ENCODE measurements at places on chromosomes 7 and 10.

DNA sequence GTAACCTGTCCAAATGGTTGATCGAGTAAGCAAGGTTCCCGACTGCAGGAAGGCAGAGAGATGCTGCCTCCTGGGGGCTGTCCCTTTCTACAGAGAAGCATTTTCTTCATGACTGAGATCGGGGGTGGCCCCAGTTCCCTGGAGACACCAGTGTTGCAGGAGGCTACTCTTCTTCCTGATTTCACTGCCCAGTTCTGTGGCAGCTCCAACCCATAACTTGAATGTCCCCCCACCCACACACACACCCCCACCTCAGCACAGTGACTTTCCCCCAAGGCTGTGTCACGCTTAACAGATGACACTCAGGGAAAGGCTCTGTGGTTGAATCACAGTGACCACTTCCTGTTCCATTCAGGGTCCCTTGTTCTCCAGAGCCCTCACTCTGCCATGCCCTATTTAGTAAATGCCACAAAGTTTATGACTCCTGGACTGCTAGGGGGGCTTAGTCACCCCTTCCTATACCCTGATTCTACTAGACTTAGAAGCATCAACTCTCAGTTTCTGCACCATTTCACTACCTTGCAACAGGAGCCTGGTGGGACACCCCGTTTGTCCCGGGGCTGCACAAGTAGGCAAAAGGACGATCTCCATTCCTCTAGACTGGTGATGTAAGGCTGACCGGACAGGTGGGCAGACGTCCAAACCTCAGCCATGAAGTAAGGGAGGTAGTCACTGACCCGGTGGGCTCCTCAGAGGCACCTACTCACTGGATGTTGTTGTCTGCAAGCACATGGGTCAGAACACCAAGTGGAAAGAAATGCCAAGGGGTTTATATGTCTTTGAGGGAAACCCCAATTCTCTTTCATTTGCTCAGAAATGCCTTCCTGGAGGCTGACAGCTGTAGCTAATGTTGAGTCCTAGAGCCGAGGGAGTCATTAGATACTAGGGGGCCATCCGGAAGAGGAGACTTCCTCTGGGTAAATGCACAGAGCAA is 31.3 kb upstream of the SMC3 start:
- peak; percentile 68 for DNase-seq

DNA sequence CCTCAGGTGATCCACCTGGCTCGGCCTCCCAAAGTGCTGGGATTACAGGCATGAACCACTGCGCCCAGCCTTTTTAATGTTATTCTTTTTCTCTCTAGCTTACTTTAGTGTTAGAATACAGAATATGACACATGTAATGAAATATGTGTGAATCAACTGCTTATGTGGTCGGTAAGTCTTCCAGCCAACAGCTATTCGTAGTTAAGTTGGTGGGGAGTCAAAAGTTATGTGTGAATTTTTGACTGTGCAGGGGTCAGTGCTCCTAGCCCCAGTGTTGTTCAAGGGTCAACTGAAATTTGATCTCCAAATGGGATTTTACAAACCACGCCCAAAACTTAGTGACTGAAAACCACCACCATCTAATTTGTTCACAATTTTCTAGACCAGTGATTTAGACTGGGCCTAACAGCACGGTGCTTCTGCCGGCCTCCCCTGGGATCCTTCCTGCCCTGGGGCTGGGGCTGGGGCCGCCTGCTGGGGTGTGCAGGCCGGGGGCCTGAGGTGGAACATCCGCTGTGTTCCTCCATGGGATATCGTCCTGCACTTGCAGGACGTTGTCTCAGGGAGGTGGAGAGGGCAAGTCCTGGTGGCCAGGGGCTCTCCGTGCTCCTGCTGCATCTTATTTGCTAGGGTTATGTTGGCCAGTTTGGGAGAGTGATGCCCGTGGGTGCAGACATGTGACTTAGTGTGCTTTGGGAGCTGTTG is 24.5 kb upstream of the GRB10 start:
- no peak for DNase-seq

DNA sequence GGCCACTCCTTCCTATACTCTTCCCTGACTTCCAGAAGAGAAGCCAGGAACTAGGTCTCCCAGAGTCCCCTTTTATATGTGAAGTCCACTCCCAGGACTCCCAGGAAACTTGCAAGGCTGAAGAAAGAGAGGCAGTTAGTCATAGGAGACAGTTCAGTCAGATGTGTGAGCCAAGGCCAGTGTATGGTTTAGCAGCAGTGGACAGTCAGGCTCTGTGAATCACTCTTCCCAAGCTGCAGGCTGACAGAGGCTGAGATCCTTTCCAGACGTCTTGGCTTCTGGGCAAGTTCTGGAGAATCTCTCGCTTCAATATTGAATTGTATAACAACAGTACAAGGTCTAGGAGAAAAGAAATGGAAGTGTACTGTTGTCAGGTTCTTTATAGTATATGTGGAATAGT is 26.9 kb downstream of the BLVRA start:
- peak; percentile 82 for DNase-seq

GRCh38 chr7:114922026-114922651 is at the start of gene MDFIC:
Gene MDFIC (plus strand): TSS chr7:114922094. CDS start chr7:114923034, 940 bp downstream.
- no peak for DNase-seq

DNA sequence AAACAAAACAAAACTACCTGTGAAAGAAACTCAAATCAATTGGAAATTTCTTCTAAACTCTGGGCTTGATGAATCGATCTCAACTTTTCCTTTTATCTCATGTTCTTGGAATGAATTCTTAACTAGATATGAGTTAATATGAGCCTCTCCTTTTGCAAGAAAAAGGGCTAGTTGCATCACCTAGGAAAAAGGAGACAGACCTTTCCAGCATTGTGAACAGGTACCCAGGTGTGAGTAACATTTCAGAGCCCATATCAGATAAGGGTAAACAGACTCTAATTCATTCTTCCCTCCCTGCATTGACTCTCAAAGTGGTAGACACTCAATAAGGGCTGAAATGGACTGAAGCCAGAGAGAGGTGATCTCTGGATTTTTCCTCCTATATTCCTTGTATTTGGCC is 103.8 kb upstream of the AGR3 start:
- no peak for DNase-seq

DNA sequence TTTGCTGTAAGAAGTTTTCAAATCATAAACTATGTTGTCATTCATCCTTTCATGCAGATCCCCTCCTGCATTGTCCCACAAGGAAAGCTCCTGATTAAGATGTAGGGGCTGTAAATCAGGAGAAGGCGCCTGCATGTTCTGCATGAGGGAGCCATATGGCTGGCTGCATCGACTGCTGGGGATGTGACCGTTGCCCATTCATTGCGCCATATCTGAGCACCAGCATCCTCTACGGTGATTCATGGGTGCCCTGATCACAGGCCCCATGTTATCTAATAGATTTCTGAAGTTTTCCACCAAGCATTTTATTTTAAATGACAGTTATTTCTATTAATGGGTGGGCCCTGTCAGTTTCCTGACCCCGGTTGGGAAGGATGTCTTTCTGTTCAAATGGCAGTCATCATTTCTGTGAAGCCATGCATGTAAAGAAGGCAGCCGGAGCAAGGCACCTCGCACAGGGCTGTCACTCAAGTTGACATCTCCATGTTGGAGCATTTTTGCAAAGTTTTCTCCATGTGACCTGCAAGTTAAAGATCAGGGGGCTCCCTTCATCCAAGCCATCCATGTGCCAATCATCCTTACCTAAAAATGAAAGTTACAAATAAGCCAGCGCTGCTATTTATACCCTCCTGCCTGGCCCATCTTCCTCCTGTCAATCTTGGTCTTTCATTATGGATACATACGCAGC is 128.8 kb downstream of the TEX36 start:
- no peak for DNase-seq

GRCh38 chr10:10515479-10516204 is 502.0 kb upstream of the CELF2 start:
- no peak for DNase-seq

GRCh38 chr10:111739125-111739873 is 444.3 kb downstream of the GPAM start:
- no peak for DNase-seq

- peak; percentile 78 for DNase-seq
Measured at GRCh38 chr7:3439333-3440030, 138.4 kb downstream of the SDK1 start.

- no peak for DNase-seq
Measured at GRCh38 chr10:71421075-71421434, 24.3 kb downstream of the CDH23 start.

DNA sequence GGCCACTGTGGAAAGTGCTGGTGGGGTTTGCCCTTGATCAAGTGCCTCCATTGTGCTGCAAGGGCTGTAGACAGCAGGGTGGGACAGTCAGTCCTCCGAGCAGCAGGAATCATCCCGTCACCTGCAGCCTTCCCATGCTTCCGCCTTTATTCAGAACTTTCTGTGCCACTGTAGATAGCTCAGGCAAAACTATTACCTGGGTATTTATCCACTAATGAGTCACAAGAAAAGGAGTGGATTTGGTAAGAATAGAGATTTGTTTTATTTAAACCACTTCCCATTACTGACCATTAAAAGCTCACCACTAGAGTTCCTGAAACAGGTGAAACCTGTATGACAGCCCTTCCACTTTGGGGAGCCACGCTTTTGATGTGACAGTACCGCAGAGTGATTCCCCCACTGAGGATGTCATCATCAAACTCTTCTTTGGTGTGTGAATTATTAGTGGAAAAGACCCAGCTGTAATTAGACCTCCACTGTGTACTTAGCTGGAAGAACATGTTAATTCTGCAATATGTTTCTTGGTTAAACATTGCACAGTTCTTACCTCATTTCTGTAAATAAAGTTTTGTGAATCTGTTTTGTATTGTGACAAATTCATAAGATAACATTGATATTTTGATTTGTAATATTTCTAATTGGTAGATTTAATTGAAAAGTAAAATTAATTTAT is 208.8 kb downstream of the MLLT10 start:
- DNase-seq = no peak

DNA sequence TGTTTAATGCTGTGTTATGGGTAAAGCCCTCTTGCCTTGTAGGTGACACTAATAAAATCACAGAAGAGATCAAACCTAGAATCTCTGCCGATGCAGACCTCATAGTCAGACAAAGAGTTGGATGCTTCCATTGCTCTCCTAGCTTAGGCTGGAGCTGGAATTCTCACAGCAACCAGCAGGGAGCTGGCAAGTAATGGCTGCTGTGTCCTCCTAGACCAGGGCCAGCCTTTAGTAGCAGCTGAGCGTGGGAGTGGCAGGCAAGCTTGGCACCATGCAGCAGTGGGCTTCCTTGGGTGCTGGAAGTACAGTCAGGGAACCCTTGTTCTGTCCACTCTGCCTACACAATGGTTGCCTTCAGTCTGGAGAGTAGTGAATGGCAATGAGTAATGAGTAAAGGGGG is 598.3 kb upstream of the GALNT17 start:
- no peak for DNase-seq

- DNase-seq = no peak
Measured at GRCh38 chr10:71842422-71842821, 8.6 kb downstream of the PSAP start.

DNA sequence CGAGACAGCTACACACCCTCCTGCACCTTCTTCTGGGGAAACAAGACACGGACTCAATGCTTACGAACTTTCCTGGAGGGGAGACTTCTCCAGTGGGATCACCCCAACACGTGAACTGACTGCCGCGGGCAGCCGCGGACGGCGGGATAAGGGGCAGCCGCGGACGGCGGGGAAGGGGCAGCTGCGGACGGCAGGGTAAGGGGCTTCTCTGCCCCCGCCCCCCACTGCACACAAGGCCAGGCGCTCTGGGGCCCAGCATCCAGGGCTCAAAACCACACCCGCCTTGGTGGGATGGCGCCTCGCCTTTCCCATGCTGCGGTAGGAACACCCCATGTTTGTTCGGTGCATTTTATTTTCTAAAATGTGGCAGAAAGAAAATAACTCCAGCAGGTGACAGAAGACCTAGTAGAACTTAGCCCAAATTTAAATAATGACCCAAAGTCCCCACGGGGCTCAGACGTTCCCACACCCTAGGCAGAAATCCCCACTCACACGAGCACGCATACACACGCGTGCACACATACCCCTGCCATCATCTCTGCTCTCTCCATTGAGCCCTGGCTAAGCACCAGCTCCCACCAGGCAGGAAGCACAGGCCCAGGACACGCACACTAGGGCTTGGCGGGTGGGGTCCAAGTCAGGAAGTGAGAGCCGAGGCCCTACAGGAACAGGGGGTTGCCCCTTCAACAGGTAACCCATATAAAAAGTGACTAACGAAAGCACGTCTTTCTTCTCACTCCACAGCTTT is 26.6 kb upstream of the GPR146 start:
- no peak for DNase-seq
